ENCODE measurements at places on chromosomes 13 and 19. TPM values are rescaled to one million over a fixed set of nuclear protein-coding genes. Genes with fewer than 3 reads are reported as not detected.

GRCh38 chr19:19214892-19215291, 3.1 kb downstream of the NCAN start:
- no peak for DNase-seq

Gene KLK10
- total RNA-seq: not detected

Gene ZFP28
- total RNA-seq: 2.7 TPM

DNA sequence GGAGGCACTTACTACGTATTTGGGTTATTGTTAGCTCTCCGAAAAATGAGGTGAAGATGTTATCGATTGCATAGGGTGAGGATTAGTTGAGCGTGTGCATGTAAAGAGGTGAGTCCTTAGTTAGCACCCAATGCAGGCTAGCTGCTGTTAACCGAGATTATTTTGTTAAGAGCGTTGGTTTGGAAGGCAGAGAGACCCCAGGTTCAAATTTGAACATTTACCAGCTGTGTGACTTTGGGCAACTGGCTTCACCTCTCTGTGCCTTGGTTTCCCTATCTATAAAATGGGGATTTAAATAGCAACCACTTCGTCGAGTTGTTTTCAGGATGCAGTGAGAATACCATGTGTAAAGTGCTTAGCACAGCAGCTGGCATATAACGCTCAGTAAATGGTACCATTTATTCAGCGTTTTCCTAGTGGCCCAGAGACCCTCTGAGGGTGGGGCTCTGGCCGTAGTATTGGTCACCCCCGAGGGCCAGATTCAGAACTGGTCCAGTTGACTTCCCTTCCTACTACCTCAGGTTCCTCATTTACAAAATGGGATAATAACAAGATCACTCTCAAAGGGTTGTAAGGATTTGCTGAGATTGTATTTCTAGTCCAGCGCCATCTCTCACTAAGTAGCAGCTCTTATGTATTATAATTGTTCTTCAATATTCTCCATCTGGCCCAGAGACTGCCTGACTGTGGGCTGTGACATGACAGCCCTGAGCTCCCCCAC, 887 bp downstream of the SIPA1L3 start:
- DNase-seq: no peak

GRCh38 chr13:23386533-23386932, 47.0 kb downstream of the SACS start:
- DNase-seq: no peak

Gene S1PR2
- total RNA-seq: 6.7 TPM

Gene APLP1
- not detected for total RNA-seq

Gene JUND
- 1,478 TPM for total RNA-seq

Gene DLEU7
- 0.54 TPM for total RNA-seq

DNA sequence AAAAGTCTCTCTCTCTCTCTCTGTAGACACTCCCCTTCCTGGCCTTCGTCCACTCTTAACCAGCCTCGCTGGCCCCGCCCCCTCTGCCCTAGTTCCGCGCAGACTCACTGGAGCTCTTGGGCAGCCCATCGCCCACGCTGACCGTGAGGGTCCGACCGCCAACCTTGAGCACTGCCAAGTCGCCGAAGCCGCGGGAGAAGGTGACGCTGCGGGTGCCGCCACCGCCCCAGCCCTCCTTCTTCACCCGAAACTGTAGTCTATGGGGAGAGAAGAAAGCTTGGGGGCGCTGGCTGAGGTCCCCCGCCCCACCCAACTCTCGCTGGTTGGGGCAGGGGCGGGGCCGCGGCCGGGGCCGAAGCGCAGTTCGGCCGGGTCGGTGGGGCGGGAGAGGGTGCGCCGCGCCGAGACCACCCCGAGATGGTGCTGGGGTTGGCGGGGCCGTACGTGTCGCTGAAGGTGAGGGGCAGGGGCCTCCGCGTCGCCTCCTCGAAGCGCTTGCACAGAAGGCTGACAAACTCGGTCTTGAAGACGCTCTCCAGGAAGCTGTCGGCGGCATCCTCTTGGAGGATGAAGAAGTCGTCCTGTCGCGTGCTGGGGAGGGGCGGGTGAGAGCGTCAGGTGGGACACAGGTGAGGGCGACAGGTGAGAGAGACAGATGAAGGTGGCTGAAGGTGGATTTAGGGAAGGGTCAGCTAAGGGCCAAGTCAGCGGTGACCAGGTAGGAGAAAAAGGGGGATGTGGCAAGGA, 12.6 kb upstream of the ZNF414 start:
- DNase-seq: no peak

DNA sequence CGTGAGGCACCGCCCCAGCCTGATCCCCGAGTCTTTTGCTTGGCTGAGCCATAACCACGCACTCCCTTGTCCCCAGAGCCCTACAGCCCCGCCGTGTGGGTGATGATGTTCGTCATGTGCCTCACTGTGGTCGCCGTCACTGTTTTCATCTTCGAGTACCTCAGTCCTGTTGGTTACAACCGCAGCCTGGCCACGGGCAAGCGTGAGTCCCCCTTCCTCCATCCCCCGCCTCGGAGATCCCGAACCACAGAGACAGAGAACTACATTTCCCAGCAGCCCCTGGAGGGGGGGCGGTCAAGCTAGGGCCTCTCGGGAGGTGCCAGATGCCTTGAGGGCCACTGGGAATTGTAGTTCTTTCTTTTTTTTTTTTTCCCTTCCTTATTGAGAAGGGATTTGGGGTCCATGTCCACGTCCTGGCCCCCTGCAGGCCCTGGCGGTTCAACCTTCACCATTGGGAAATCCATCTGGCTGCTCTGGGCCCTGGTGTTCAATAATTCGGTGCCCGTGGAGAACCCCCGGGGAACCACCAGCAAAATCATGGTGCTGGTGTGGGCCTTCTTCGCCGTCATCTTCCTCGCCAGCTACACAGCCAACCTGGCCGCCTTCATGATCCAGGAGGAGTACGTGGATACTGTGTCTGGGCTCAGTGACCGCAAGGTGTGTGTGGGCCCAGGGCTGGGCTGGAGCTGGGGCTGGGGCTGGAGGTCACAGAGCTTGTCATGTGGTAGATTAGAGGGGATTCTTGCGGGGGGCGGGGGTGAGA, 25.9 kb downstream of the GRIN2D start:
- peak; percentile 86 for DNase-seq

- DNase-seq: no peak
Measured at GRCh38 chr13:73556902-73557301, 498.1 kb downstream of the KLF5 start.

Gene IGSF23
- not detected for total RNA-seq

Gene TMEM59L
- total RNA-seq: not detected

DNA sequence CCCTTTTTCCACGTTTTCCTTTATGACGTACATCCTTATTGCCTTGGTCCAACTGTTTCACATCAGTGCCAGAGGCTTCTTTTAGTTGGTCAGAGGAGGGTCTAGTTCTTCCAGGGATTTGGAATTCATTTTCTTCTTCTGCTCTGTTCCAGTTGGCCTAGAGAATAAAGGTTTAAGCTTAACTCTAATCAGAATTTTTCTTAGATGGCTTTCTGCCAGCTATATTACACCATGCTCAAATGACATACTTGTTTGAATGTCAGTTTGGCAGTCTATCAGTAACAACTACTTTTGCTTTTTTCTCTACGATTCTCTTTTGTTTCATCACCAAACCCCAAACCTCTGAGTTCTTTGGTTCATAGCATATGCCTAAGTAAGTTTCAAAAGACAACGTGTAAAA, 16.8 kb downstream of the SPART start:
- no peak for DNase-seq

Gene WASF3
- total RNA-seq: 0.81 TPM

DNA sequence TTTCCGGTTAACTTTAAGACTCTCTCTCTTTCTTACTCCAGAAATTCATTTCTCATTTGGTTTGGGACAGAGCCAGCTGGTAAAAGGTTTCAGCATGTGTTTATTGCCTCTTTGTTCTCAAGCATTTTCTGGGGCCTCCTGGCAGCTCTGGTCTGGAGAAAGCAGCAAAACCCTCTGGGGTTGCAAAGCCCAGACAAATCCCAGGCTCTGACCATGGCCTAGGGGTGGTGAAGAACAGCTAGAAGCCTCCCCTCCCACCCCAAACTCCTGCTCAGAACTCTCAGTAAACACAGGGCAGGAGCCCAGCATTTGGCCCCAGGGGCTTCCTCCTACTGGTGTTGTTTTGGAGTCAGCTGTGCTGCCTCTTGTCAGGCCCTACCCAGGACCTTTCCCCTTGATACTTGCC, 124.2 kb upstream of the SERP2 start:
- no peak for DNase-seq

DNA sequence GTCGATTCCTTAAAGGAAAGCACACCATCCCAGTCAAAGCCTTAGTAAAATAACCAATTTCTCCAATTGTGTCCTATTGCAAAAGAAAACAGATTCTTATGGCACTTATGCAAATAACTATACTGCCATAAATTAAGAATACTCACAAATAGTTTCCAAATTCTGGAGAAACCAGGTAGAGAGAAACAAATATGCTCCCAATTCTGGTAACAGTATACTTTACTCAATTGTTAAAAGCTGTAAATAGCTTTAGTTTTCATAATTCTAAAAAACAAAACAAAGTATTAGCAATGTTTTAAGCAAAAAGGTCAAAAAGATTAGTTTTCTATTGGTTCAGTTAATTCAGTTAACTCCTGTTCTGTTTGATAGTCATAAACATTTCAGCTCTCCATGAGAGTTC, 18.2 kb upstream of the UBAC2 start:
- DNase-seq: peak; percentile 38

GRCh38 chr19:38401148-38401547, 1.7 kb upstream of the FAM98C start:
- no peak for DNase-seq

GRCh38 chr19:15354566-15355296, 22.4 kb upstream of the BRD4 start:
- DNase-seq: no peak

Gene KASH5
- 0.27 TPM for total RNA-seq

GRCh38 chr13:95352486-95352885, 51.2 kb upstream of the ABCC4 start:
- no peak for DNase-seq

DNA sequence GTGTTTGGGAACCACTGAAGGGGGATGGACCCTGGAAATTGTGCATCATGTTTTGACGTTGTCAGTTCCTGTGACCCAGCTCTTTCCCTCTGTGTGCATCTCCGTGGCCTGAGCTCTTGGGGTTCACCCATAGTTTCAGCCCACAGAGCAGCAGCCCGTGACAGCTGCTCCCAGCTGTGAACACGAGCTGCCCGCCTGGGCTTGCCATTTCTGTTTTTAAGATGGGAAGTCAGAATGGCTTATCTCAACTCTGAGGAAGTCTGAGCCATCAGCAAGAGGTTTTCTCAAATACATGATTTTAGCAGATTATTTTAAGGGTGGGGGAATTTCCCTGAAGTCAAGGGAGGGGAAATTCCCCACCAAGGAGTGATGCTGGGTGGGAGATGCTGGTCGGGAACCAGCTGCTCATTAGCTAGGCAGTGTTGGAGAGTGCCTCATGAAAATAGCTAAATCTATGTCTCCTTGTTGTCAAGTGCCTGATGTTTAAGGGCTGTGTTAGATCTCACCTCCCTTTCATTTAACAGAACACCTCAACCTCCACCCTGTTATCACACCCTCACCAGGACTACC, 34.8 kb upstream of the C1QTNF9 start:
- DNase-seq: no peak

DNA sequence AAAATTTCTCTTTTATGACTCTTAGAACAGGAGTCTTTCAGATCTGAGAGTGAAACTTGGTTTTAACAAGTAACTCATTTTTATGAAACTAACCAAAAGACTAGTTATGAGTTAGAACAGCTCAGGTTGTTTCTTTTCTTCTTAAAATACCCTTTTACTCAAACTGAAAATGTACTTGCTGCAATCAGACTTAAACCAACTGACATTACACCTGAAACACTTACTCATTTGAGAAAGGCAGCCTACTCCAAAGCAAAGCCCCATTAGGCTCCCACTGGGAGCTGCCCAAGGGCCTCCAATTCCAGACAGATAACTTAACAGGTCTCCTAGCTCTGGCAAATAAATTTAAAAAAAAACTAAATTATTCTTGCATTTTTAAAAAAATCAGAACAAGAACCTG, 3.6 kb downstream of the FOXO1 start:
- DNase-seq: no peak
